Hypothalamus (tissue), 51 donors: ENCODE measurements at places on chromosomes 6 and 20.

DNA sequence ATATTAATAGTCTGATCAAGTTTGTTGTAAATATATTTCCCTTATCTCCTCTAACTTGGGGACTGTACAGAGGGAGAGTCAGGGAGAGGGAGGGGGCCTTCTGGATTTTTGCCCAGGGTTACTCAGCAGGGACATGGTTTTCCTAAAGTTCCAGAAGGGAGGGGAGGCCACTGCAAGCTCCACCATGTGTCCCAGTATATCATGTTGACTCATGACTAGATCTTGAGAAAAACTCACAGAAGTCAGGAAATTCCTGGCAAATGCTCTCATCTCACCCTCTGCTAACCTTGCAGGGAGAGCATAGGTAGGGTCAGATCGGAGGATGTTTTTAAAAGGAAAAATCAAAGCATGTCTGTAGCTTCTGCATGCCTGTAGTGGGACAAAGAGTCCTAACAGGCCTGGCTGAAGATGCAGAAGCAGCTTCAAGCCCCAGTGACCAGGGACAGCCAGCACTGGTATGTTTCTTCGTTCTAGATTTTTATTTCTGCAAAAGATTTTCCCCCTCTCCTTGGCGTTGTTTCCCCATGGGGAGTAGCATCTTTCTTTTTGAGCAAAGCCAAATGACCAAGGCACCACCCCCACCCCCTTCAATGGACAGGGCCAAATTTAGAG is 272.9 kb upstream of the SUPT3H start:
- DNase-seq: no peak

DNA sequence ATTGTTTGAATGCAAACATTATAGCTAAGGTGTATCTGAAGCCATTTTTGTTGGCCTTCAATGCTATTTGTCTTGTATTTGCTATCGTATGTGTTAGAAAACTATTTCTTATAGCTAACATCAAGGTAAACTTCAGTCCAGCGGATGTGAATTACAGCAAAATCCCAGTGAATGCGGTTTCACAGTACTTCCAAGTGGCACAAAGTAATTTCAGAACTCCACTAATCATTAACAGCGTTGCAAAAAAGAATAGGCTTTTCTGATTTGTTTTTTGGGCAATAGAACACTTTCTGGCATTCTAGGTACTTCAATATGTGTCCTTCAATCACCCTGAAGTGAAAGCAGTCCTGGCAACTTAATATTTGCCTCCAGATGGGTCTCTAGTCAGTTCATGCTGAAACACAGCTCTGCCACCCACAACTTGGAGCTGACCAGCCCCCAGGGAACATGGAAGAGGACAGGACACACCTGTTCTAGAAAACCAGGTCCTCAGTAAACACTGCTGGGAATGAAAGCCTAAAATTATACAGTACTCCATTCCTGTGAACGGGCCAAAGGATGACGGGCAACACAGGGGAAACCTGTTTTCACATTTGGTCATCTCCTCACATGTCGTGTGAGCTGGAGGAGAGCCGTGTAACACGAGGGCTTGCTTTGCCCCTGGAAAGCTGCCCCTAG is 9.7 kb upstream of the MRPS10 start:
- no peak for DNase-seq

DNA sequence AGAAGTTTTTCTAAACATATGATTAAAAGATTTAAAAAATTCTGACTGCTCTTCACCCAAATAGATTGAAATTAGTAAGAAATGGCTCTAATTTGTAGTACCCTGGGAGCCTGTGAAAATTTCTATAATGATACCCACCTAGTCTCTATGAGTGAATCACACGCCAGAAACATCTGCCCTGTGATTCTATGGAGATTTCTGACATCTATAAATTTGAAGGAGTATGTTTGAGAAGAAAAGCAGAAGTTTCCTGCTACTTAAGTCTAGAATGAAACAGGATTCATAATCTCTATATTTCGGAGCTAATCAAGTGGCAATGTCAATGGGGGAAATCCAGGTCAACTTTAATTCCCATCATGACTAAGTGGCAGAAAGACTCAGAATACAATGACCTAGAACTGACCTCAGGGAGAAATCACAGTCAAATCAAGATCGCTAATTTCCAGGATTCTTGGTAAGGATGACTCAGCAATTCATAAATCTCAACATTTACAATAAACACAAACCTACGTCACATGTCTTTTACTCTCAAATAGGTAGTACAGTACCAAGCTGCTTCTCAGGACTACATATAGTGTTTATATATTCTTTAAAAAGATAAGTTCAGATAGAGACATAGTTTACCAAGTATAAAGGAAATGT is 186.2 kb upstream of the TNFAIP3 start:
- DNase-seq: no peak

GRCh38 chr6:93972791-93973190 is 553.4 kb upstream of the EPHA7 start:
- no peak for DNase-seq

DNA sequence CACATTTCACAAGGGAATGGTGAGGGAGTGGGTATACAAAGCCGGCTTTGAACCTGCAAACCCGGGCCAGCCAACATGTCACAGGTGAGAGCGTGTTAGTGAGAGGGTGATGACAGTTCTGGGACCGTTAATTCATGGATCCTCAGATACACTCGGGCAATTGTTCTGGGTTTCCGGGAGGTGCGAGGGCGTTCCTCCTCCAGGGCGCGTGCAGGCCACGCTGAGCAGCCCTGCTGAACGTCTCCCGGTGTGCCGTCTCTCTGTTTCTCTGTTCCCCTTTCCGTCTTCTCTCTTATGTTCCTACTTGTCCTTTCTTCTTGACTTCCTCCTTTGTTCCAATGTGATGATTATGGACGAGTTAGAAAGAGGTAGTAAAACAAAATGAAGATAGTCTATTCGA is 130.0 kb upstream of the GMDS start:
- no peak for DNase-seq

DNA sequence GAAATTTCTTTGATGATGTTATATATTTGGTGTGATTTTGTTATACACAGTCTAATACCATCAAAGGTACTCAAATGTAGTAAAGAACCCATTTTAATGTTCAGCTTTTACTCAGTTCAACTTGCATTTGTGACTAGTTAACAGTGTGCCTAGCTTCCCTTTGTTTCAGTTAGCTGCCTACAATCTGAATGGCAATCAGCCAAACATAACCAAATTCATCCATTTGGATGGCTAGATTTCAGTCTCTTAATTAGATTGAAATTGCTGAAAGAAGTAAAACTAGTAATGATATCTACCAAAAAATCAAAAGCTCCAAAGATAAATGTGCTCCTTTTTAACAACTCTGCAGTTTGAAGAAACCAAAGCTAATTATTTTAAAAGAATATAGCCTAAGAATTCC is 6.9 kb downstream of the EPHA7 start:
- no peak for DNase-seq

- no peak for DNase-seq
Observed at GRCh38 chr6:116144605-116145004, 18.7 kb upstream of the COL10A1 start.

DNA sequence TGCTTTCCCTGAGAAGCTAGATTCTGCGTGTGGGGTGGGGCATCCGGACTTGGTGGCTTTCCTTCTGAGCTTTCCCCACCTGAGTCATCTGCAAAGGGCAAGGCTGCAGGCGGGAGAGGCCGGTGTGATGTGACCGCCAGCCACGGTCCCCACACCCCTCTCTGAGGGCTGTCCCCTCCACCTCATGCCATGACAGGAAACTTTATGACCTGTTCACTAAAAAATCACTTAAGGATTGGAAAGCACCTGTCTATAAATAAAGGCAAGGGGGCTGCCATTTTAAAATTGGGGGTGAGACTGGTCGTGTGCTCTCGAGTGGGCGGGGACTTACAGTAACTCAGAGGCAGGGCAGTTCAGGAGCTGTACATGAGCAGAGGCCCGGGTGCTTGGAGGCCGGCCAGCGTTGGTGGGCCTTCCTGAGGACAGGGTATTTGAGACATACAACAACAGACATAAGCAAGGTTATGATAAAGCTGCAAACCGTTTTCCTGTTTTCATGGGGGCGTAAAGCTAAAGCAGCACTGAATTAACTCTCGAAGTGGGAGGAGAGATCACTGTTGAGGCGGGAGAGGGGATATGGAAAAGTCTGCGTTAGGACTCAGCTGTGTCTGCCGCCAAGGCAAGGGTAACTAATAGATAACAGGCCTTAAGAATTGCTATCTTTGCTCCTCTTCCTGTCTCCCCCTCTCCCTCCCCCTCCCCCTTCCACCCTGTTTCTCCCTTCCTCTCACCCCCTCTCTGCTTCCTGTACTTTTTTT is 16.1 kb upstream of the SERPINB1 start:
- DNase-seq: no peak

- no peak for DNase-seq
Observed at GRCh38 chr6:126072172-126072571, 85.8 kb downstream of the TRMT11 start.

- DNase-seq: no peak
Observed at GRCh38 chr6:47655719-47656595, 42.4 kb upstream of the ADGRF4 start.

- DNase-seq: no peak
Observed at GRCh38 chr6:147589739-147590250, 81.3 kb downstream of the SAMD5 start.

DNA sequence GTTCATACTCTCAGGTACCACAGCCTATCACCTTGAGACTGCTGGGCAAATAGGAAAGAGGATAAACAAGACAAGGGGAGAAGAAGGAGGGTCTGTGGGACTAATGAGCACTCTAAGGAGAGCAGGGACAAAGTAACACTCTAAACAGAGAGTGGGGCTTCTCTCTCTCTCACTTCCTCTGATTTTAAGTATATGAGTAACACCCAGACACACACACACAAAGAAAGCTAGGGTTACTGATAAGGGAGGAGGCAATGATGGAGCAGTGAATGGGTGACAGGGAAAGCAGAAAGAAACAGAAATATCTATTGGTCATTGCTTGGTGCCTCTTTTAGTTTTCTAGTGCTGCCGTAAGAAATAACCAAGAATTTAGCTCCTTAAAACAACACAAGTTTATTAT is 96.2 kb upstream of the RNF217 start:
- DNase-seq: no peak

DNA sequence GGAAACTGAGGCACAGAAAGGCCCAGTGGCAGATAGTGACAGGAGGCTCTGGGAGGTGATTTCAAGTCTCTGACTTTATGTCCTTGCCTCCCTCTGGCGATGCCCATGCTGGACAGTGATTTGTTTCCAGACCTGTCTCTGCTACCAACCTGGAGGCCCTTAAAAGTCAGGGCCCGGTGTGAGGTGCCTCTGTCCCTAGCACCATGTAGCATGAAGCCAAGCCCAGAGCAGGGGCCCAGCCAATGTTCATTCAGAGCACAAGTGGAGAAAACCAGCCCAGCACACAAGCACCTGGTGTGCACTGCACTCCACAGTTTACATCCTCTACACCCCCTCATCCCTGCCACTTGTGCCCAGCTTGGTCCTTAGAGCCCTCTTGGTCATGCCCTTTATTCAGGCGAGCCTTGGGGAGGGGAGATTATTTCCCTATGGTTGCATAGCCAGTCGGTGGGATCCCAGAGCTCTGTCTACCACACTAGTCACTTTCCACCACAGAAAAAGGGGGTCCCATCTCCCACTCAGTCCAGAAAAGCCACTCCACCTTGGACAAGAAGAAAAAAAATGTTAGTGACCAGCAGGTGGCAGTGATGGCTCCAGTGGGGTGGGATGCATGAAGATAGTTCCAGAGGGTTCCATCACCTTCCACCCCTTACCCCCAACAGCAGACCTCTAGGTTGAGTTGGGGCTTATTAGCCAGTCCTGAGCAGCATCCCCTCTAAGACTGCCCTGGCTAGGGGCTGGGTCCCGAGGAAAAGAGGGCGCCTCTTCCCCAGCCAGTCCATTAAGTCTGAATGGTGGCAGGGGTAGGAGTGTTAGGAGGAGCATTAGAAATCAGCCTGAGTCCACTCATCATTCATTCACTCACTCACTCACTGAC is 30.9 kb downstream of the KIAA1755 start:
- DNase-seq: no peak

GRCh38 chr6:2266841-2267240 is 21.4 kb upstream of the GMDS start:
- no peak for DNase-seq

DNA sequence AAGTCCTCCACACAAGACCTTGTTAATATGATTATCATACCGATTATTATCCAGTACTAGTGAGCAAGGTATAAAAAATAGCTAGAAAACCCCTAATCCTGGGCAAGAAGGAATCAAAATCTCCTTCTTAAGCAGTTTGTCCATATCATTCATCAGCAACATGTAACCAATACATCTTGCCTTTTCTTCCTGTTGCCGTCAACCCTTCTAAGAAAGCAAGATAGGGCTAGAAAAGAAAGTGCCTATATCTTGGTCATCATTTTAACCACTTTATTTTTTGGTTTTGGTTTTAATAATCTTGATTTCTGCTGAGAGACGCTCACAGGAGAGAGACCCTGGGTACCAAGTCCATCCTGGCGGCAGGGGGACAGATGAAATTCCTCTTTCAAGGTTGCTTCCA is 27.2 kb upstream of the PREX1 start:
- DNase-seq: no peak

- DNase-seq: no peak
Observed at GRCh38 chr6:65707126-65707826, at the start of gene EYS. TSS of gene EYS (minus strand) at chr6:65707226. CDS start at chr6:65495410, 211,816 bp downstream.

- no peak for DNase-seq
Observed at GRCh38 chr6:169115632-169116031, 138.0 kb downstream of the THBS2 start.

DNA sequence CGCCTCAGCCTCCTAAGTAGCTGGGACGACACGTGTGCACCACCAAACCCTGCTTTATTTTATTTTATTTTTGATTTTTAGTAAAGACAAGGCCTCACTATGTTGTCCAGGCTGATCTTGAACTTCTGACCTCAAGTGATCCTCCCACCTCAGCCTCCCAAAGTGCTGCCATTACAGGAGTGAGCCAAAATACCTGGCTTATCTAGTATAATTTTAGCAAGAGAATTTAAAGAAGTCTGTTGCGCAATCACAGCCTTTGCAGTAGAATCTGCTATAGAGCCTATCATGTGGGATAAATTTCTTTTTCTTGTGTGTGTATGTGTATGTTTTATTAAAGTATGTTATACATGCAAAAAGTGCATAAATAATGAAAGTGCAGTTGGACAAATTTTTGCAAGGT is 92.1 kb upstream of the ANKEF1 start:
- DNase-seq: no peak

DNA sequence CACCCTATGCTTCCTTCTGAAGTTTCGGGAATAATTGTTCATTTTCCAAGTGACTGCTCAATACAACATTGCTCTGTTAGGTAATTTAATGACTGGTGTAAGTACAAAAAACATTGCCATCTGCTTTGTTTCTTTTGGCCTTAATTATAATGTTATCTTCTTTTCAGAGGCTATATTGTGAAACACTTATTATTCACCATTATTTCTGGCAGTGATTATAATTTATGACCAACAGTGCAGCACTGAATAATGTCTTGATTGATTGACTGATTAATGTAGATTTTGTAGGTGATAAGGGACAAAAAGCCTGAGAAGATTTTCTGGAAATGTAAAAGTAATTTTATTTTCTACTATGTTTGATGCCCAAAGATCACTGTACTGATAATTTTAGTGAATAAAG is 377.7 kb downstream of the PLCB1 start:
- no peak for DNase-seq
